ENCODE measurements at places on chromosomes 7 and 10.

DNA sequence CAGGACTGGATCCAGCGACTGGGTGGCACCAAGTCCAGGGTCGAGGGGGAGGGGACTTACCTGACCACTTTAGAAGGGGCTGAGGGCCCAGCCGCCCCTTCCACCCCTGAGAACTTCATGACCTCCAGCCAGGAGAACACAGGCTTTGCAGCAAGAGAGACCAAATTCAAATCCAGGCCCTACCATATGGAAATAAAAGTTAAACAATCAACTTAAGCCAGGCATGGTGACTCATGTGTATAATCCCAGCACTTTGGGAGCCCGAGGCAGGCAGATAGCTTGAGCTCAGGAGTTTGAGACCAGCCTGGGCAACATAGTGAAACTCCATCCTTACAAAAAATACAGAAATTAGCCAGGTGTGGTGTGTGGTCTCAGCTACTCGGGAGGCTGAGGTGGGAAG, 61.9 kb downstream of the COL13A1 start:
- no peak for DNase-seq

GRCh38 chr10:108894402-108895301, 1028.7 kb downstream of the XPNPEP1 start:
- no peak for DNase-seq

DNA sequence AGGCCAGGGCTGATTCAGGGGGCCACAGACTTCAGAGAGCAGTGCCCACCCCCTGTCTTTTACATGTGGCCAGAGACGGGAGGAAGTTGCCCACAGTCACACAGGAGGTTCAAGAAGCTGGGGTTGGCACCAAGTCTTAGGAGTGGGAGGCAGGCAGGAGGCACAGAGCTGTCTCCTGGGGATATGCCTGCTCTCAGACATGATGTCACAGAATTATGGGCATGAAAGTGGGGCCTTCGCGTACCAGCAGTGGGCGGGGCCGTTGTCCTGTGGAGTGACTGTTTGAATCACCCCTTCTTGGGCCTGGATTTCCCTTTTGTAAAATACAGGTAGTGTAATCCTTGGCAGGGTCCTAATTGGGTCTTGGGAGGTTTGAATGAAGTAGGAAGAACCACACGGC, 81.2 kb upstream of the PPIF start:
- DNase-seq, result no peak

GRCh38 chr7:38323156-38323555, 49.7 kb upstream of the TARP start:
- no peak for DNase-seq

GRCh38 chr10:31273789-31274188, 45.2 kb upstream of the ZEB1 start:
- no peak for DNase-seq

GRCh38 chr10:58586282-58587245, 73.9 kb downstream of the BICC1 start:
- DNase-seq, result no peak

GRCh38 chr10:104080762-104081161, 4.9 kb downstream of the COL17A1 start:
- DNase-seq, result peak; percentile 32

DNA sequence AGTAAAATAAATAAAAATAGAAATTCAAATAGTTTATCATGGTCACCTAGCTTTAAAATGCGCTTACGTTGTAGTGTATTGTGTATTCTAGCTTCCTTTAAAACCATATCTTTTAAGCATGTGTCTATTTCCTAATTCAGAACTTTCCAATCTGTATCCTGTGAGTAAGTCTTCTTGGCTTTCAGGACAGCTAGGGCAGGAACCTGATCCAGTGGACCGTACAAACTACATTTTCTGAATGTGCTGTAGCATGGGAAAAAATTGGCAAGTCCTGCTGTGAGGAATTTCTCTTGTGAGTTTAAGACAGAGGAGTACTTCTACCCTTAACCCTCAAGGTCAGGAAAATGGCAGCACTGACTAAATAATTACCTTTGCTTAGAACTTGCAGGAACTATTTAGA, 12.1 kb downstream of the OPN1SW start:
- no peak for DNase-seq

DNA sequence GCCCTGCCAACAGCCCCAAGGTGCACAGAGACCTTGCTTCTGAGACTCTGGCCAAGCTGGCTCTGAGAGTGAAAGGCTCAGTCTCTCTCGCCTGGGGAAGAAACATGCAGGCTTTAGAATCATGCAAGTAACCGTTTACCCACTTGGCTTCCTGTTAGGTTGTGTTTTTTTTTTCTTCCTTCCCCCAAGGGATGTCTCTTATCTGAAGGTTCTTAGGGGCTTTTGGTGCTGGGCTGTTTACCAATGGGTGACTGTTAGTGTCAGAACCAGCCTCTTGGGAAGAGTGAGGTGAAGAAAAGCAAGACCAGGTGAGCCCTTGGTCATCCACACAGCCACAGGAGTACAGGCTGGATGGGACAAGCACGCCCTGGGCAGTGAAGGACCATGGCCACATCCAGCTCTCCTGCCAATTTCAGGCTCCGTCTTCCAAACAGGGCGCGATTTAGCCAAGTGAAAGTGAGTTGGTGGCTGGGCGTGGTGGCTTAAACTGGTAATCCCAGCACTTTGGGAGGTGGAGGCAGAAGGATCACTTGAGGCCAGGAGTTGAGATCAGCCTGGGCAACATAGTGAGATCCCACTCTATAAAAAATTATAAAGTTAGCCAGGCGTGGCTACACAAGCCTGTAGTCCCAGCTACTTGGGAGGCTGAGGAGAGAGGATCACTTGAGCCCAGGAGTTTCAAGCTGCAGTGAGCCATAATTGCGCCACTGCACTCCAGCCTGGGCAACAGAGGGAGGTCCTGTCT, 76.3 kb upstream of the CUX1 start:
- DNase-seq, result no peak

DNA sequence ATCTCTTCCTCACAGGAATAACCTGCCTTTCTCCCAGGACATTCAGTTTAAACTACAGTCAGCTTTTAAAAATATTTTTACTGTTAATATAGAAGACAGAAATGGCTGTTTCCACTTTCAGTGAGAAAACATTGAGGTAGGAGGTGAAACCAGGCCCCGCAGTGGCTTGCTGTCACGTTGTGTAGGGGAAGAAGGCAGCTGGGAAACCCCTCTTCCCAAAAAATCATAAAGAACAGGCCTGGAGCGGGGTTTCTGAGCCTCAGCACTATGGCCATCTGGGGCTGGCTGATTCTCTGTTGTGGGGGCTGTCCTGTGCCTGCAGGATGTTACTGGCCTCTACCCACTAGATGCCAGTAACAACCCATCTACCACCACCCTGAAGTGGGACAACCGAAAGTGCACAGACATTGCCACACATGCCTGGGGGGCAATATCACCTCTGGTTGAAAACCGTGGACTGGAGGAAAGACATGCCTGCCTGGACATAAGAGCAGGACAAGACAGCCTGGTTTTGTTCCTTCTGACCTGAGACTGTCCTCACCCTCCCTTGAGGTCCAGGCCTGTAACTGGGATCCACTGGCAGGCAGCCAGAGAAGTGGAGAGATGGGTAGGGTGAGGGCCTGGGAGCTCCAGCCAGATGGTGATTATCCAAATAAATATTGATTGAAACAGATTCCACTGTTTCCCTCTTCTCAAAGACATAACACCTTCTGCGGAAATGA, 43.9 kb downstream of the KCNH2 start:
- no peak for DNase-seq

GRCh38 chr7:20076835-20077234, 140.3 kb downstream of the MACC1 start:
- no peak for DNase-seq

DNA sequence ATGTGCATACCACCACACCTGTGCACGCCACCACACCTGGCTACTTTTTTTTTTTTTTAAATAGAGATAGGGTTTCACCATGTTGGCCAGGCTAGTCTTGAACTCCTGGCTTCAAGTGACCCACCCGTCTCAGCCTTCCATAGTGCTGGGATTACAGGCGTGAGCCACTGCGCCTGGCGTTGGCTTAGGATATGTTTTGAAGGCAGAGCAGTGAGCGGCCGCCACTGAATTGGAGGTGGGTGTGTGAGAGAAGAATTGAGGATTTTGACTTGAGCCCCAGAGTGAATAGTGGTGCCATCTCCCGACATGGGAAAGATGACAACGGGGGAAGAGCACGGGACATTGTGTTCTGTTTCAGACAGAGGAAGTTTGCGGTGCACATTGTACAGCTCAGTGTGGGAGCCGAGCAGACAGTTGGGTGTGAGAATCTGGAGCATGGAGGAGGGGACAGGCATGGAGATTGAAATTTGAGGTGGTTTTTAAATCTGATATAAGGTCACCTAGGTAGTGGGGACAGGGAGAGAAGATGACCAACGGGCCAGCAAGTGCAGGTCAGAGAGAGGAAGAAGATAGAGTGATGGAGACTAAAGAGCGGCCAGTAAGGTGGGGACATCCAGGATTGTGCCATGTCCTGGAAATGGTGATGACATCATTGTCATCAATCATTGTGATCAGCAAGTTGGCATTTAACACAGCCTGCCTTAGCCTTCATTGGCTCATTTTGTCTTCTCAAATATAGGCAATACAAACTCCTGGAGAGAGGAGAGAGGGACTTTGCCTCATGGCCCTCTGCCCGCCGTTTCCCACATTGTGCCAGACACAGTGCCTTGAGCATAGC, 35.8 kb downstream of the VWA2 start:
- no peak for DNase-seq

GRCh38 chr10:16116404-16117304, 256.3 kb upstream of the MINDY3 start:
- peak; percentile 26 for DNase-seq

DNA sequence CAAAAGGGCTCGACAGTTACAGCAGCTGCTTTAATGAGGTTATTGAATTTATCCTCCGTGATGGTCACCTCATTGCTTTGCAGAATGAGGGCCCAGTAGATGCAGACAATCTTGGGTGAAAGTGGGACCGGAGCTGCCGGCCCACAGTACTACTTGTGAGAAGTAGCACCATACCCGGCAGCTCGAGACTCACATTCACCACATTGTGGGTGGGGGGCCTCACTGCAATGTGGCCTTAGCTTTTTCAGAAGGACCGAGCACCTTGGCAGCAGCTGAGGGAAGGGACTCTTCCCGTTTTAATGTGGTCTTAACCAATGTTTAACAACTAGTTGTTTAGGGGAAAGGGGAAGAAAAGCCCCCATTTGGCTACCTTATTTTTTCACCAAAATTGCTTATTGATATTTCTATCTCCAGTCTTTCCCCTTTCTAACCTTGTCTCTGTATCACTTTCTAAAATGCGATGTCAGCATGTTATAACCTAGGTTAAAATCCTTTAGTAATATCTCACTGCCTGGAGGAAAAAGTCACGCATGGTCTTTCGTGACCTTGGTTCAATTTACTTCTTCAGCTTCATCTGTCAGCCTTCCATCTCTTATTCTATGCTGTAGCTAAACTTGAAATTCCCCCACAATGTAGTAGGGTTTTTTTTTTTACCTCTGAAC, 87.4 kb upstream of the PHYHIPL start:
- DNase-seq, result no peak

DNA sequence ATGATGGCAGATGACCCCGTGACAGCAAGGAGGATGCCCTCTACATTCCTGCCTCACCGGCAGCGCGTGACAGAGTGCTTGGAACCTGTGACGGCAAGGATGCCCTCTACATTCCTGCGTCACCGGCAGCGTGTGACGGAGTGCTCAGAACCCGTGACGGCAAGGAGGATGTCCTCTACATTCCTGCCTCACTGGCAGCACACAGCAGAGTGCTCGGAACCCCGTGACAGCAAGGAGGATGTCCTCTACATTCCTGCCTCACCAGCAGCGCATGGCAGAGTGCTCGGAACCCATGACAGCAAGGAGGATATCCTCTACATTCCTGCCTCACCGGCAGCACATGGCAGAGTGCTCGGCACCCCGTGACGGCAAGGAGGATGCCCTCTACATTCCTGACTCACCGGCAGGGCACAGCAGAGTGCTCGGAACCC, 231.0 kb downstream of the DIP2C start:
- DNase-seq, result no peak

- DNase-seq, result no peak
Observed at GRCh38 chr7:3234851-3235250, 66.2 kb upstream of the SDK1 start.

GRCh38 chr10:69048103-69048502, 39.8 kb upstream of the SRGN start:
- peak; percentile 81 for DNase-seq

DNA sequence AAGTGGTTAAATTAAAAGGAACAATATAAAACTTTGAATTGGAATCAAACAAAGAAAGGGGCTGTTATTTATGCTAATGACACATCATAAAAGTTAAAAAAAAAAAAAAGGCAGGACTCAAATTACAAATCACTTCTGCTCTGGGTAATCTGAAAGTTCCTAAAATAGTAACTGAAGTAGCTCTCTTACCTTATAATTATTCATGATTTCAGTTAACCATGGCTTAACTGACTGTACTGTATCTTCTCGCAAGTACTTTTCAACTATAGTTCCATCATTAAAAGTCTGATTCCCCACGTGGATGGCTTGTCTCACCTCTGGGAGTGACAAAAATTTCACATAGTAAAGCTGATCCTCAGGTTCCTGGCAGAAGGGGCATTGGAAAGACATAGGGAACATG, 82.5 kb downstream of the CPVL start:
- no peak for DNase-seq

- DNase-seq, result no peak
Observed at GRCh38 chr10:22317076-22317370, 835 bp downstream of the COMMD3 start.

- no peak for DNase-seq
Observed at GRCh38 chr10:21894648-21895342, 108.7 kb downstream of the DNAJC1 start.

DNA sequence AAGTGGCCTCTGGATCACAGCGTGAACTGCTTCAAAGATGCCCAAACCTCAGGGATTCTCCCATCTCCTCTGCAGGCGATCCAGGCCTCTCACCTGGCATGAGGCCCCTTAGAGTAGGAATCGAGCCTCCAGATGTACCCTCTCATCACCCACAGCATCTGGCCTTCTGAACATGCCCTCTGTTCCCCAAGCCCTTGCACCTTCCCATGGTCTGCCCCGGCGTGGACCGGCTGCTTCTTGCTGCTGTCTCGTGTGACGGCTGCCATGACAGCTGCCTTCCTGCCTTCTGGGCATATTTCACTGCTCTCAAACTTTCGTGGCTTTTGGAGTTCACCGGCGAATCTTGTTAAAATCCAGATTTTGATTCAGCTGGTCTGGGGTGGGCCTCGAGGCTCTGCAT, 157.2 kb upstream of the NPS start:
- no peak for DNase-seq

- no peak for DNase-seq
Observed at GRCh38 chr10:128962182-128962581, 504.9 kb upstream of the MGMT start.

GRCh38 chr10:129191797-129192196, 275.2 kb upstream of the MGMT start:
- no peak for DNase-seq

DNA sequence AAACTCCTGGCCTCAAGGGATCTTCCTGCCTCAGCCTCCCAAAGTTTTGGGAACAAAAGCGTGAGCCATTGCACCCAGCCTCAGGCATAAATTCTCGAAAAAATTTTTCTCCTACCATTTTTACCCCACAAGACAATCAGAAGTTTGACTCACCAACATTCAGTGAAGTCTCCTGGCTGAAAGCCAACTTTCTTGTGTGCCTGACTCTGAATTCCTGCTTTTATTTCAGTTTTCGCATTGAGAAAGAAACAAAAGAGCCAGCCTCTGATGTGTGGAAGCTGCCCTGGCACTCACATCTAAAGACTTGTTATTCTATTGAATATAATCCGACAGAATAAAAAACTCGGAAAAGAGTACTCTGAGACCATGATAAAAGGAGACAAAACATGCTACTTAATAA, 402.9 kb downstream of the MAGI2 start:
- peak; percentile 88 for DNase-seq
